ENCODE measurements at places on chromosomes 6 and 20.

DNA sequence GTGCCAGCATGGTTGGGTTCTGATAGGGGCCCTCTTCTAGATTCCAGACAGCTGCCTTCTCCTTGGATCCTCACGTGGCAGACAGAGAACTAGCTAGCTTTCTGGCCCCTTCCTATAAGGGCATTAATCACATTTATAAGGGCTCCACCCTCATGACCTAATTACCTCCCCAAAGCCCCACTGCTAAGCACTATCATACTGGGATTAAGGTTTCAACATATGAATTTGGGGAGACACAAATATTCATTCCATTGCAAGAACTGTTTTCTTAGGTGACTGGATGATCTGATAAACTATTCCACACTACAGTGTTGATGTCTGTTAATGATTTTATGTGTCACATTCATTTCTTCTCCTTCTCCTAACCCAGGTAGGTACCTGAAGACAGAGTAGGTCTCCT, 135.8 kb upstream of the COL21A1 start:
- DNase-seq: no peak

DNA sequence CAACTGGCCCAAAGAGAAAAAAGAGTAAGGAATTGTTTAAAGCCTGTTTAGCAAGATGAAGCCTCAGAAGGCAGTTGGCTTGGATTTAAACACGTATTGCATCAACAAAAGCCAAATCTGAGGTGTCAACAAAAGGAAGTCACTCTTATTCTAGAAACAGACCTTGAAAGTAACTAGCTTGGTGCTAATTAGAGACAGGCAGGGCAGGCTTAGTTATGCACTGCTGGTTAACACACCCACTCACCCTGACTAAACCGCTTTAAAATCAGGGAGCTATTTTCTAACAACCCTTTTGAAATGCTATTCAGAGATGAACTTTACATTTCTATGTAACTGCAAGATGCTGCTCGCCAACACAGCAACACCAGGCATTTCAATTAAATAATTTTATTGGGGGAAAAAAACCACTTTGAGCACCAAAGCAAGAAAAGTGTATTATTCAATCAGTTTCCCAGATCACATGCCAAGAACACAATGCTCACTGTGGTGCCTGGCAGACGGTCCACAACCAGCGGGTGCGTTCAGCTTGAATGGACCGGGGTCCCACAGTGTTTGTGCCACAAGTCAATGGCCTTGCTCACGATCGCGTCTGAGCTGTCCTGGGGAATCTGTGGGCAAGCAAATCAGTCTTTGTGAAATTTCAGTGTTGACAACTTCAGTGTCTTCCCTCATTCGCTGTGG, 23.6 kb downstream of the TBC1D7 start:
- DNase-seq: peak; percentile 14

- DNase-seq: no peak
These were observed 68.5 kb downstream of the EPB41L2 start for GRCh38 chr6:130994319-130995097.

- no peak for DNase-seq
These were observed 1304.6 kb downstream of the EPHA7 start for GRCh38 chr6:92114797-92115196.

DNA sequence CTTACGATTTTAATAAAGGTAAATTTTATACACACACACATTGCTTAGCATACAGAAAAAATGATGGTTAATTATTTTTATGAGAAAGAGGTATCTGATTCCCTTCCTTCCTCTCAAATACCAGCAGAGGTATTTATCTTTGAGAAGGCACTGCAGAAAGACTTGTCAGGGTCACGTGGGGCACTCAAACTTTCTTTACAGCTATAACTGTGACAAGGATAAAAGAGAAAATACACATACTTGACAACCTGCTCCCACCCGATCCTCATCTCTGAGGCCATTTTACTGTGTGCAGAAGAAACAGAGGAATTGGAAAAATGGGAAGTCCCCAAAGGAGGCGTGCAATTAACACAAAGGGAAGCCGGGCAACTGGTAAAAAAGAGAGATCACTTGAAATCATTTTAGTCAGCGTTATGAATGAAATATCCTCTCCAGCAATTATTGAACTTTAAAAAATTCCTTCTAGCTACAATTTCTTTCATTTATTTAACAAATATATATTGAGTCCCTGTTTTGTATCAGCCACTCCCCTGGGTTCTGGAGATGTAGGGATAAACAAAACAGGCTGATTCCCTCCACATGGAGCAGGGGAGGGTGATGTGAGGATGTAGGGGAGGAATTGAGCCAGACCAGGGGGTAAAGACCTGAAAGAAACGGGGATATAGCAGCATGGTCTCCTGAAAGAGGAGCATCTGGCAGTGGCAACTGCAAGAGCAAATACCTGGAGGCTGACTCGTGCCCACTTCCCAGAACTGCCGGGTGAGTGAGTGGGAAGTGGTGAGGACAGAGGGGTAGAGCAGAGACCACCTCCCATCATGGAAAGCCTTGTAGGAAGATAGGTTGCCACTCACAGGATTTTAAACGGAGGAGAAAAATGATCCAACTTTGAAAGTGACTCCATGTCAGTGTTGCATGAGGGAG, 510.3 kb downstream of the KIF16B start:
- DNase-seq: no peak

- DNase-seq: peak; percentile 73
These were observed 77.0 kb downstream of the ATXN1 start for GRCh38 chr6:16684195-16684689.

GRCh38 chr6:22087960-22088706, 208.7 kb downstream of the PRL start:
- no peak for DNase-seq

DNA sequence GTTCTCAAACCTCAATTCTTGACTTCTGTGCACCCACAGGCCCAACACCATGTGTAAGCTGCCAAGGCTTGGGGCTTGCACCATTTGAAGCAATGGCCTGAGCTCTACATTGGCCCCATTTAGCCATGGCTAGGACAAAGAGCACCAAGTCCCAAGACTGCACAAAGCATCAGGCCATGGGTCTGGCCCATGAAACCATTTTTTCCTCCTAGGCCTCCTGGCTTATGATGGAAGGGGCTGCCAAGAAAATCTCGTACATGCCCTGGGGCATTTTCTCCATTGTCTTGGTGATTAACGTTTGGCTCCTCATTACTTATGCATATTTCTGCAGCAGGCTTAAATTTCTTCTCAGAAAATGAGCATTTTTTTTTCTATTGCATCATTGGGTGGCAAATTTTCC, 1128.7 kb upstream of the ADGRB3 start:
- DNase-seq: no peak

DNA sequence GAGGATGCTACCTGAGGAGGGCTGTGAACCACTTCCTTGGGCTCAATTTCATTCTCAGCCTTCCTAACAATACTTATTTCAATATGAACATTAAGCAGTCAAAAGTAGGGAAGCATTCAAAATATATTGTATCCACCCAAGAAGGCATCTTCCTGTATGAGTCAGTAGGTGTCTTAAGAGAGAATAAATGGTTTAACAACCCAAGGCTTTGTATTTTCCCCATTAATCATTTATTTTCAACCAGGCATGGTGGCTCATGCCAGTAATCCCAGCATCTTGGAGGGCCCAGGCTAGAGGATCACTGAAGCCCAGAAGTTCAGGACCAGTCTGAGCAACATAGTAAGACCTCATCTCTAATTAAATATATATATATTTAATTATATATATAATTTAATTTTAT, 74.5 kb upstream of the MARCKS start:
- peak; percentile 32 for DNase-seq

DNA sequence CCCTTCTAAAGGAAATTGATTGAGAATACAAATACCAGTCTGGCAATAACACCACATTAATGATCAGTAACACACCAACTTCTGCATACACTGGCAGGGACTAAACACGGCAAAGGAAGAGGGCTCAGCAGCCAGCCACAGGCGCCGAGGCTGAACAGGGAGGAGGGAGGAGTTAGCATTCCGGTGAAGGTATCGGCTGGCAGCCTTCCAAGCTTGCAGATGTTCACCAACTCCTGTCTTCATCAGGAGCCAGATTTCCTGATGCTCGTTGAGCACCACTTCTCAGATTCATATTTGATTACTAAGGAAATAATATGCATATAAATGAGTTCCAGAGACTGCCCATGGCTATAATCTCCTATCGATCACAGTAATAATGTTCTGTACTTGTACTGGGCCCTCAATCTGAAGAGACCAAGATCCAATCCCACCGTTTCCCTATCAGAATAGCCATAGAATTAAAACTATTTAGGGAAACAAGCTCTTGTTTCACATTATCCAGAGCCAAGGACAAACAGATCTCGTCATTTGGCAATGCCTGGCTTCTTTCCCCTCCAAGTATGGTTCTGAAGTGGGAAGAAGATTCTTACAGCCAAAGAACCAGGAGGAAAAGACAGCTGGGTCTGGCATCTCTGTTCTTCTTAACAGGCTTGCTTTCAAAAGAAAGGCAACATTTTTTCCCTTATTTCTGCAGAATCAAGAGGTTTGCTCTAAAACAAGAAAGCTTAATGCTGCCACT, 42.2 kb downstream of the GFOD1 start:
- DNase-seq: no peak

- no peak for DNase-seq
These were observed 147.5 kb downstream of the BCAS1 start for GRCh38 chr20:53922901-53923314.

DNA sequence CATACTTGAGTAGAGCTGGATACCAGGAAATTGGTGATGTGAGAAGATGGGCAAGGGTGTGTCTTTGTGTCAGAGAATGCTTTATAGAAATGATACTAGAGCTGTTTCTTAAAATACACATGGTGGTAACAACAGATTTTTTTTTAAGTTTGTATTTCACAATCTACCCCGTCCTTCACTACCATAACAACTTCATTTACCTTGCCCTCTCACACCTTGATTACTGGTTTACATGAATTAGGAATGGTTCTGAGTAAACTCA, 45.4 kb downstream of the RARS2 start:
- DNase-seq: no peak

DNA sequence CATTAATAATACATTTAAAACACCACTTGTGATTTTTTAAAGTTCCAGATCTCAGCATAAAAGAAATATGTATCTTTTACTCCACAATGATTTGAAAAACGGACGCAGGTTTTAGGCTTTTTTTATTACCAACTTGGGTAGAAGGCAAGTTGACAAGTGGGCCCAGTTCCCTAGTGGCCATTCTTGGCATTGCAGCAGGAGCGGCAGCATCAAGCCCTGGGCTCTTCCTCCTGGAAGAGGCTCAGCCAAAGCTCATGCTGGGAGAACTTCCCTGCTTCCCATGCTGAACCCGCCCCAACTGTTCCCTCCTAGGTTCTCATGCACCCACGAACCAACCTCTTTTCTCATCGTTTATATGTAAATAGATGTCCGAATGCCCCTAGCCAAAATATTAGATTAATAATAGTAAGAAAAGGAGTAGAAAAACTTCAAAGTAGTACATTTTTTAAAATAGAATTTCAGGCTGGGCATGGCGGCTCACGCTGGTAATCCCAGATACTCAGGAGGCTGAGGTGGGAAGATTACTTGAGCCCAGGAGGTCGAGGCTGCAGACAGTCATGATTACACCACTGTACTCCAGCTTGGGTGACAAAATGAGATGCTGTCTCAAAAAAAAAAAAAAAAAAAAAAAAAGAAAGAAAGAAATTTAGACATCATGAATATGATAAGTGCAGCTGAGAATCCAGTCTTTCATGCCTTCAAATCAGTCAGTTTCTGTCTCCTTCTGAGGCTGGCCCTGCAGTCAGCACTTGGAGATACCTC, 18.2 kb upstream of the MYB start:
- DNase-seq: no peak

- no peak for DNase-seq
These were observed 71.5 kb downstream of the FILIP1 start for GRCh38 chr6:75422024-75422639.

DNA sequence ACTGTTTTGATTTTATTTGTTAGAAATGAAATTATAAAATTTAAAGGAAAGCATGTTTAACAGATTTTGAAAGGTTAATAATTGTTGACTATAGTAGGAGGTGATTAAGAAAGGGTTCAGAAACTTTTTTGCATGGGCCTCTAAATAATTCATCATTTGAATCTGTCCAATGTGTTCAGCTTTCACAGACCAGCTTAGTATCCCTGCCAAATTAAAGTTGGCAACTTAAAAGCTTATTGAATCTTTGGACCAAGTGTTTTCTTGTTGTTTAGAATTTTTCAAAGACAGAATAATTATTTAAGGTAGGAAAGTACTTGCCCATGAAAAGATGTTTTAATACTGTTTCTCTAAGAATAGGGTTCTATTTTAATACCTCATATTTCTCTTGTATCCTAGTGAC, 466.0 kb downstream of the GJA1 start:
- no peak for DNase-seq

- no peak for DNase-seq
These were observed 9.9 kb upstream of the SNX9 start for GRCh38 chr6:157813191-157813590.

DNA sequence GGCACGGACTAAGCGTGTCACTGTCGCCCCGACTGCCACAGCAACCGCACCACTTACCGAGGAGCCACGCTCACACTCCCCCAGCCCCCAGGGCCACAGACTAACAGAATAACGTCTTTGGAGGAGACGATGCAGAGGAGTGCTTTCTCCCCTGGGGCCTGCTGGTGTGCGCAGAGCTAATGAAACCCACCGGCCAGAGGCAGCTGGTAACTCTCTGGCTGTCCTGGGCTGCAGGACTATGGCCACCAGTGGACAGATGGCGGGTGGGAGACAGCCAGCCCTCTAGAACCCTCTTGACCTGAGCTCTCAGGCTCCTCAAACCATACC, 228.0 kb downstream of the DLL1 start:
- no peak for DNase-seq

GRCh38 chr6:84691978-84692623, 72.3 kb downstream of the TBX18 start:
- no peak for DNase-seq

GRCh38 chr6:138432063-138432356, 28.0 kb downstream of the HEBP2 start:
- no peak for DNase-seq

- DNase-seq: no peak
These were observed at the start of gene HUS1B for GRCh38 chr6:656460-657252. HUS1B (minus strand) TSS chr6:657100; CDS start chr6:656944, 156 bp downstream.

- no peak for DNase-seq
These were observed 118.9 kb downstream of the TMEM170B start for GRCh38 chr6:11656491-11656890.

Data from RCC 7860 (cell line).